Right cardiac atrium (tissue), 5 donors: ENCODE measurements at places on chromosomes 2 and 18.
A peak's percentile ranks its signal among the peaks of the same experiment; 100 is the strongest.

- no peak for DNase-seq
Measured at GRCh38 chr2:97005353-97005752, 19.0 kb upstream of the FAM178B start.

- DNase-seq: no peak
Measured at GRCh38 chr2:202642567-202642966, 7.8 kb downstream of the FAM117B start.

GRCh38 chr2:49225126-49225525 lies 70.8 kb upstream of the FSHR start:
- no peak for DNase-seq

- no peak for DNase-seq
Measured at GRCh38 chr2:218343591-218343990, 13.1 kb upstream of the CATIP start.

DNA sequence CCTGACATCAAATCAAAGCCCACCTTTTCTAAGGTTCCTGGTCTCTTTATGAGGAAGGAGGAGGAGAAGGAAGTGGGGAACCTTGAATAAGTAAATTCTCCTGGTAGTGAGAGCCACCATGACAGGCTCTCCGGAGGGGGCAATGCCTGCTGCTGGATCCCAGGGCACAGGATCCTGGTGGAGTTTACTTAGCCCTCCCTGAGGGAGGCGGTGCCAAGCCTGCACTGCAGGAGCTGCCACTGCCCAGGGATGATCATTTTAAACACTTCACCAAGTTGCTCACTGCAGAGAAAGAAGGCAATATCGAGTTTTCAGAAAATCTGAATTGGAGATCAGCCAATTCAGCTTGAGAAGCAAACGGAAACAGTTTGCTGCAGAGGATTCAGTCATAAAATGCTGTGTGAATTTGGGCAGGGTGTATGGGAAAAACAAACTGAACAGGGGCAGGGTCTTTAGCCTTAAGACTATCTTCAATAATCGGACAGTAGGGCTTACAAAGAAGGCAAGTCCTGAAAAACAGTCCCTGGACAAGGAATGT lies 200.7 kb downstream of the RAD51AP2 start:
- DNase-seq: no peak

DNA sequence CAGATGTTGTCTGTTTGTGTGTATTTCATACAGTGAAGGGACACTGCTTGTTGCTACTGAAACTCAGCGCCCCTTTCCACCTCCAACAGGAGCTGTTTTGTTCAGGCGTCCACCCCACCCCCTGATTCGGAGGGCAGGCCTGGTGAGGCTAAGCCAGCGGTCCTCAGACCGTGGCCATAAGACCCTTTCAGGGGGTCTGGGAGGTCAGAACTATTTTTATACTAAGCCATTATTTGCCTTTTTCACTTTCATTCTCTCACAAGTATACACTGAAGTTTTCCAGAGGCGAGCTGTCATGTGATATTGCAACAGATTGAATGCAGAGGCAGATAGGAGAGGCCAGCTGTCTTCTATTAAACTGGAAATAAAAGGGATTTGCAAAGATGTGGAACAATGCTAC lies 39.7 kb upstream of the IGFBP5 start:
- no peak for DNase-seq

DNA sequence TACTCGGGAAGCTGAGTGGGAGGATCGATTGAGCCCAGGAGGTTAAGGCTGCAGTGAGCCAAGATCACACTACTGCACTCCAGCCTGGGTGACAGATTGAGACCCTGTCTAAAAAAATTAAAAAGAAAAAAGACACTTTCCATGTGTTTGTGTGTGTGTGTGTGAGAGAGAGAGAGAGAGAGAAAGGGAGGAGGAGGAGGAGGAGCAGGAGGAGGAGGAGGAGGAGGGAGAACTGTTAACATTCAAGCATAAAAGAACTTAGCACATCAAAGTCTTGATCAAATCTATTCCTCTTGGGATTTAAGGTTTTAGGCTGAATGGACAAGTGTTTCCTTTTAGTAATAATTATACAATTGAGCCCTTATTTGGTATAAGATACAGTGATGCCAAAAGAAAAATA lies 75.5 kb downstream of the SPOPL start:
- no peak for DNase-seq

DNA sequence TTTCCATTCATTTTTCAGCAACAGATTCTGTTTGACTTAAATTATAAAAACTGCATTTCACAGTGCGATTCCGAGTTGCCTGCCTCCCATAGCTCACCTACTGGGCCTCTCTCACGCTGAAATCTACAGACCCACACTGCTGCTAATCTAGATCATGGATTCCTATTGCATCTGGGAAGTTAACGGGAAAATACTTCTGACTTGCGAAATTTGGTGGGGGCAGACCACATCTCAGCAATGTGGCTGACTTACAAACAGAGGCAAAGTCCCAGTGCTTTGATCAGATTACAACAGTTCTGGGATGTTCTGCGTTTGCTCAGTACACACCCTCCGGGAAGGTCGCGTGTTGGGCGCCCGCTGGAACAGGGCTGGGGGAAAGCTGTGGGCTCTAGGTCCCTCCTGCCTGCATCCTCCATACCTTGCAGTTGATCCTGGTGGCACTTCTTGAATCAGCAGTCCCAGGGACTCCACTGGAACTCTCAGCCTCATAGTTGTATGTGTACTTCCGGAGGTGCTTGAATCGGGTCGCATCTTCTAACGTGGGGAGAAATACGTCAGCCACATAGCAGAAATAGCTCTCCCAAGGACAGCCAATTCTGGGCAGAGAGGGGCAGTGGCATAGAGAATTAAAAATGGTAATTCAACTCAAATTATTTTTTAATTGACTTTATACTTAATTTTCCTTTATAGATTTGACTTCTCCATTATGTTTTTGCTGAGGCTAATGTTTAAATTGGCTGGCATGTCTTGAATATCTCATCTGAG lies 1.7 kb downstream of the APOB start:
- DNase-seq: peak; percentile 34

DNA sequence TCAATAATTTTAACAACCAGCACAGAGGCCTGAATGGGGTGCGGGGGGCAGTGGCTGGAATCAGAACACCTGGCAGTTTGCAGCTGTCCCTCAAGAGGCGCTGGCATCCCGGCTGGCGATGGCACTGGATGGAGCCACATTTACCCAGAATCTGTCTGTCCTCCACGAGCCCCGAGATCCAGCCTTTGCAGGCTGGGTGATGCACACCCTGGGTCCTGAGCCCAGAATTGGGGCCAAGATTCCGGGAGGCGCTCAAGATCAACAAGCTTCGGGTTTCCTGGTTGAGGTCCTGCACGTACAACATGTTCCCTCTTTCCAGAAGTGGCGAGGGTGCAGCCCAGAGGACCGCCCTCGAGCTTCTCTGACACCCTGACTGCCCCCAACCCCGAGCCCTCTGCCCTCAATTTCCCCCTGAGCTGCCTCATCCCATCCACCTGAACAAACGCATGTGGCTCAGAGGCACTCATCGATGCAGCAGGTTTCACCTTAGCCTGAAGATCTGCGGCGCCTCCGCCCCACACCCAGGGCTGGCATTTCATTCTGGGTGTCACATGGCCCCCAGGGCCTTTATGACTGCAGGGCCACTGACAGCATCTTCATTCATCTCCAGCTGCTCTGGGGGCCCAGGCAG lies 97.5 kb downstream of the TFCP2L1 start:
- DNase-seq: no peak

- DNase-seq: no peak
Measured at GRCh38 chr18:58608216-58608615, 20.7 kb downstream of the ALPK2 start.

- no peak for DNase-seq
Measured at GRCh38 chr2:168322325-168323007, 75.1 kb upstream of the STK39 start.

DNA sequence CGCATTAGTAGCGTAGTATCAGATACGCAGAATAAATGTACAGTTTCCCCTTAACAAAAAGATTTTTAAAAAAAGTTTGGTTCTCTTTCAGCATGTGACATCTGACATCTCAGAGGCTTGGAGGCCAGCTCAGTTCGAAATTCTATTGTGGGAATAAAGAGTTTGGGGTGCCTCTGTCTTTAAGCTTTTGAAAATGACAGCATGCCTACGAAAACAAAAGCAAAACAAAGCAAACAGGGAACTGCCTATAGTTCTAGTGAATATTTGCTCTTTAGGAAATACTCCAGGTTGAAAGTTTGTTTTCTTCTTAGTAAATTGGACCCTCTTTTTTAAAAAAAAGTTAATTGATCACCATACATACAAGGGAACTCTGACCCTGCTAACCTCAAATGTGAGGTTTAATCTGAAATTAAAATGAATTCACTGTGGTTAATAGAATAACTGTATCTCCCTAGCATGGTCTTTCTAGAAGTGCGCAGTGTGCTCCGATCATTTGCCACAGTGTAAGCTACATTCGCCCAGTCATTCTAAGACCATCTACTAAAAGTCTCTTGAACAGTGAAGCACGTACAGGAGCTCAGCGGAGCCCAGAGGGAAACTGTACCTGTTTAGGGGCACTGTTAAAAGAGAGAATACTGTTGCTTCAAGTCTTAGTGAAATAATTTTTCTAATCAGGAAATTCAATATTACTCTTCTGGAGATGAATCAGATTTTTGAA lies 347.0 kb upstream of the CDH2 start:
- no peak for DNase-seq

DNA sequence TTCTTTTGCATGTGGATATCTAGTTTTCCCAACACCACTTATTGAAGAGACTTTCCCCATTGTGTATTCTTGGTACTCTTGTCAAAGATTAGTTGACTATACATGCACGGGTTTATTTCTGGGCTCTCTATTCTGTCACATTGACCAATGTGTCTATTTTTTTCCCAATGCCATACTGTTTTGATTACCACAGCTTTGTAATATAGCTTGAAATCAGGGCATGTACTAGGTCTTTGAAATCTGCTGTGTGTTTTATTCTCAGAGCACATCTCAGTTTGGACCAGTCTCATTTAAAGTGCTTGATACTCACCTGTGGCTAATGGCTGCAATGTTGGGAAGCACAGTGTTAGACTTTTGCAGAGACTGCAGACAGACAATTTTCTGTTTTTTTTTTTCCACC lies 32.8 kb upstream of the IL36G start:
- no peak for DNase-seq

DNA sequence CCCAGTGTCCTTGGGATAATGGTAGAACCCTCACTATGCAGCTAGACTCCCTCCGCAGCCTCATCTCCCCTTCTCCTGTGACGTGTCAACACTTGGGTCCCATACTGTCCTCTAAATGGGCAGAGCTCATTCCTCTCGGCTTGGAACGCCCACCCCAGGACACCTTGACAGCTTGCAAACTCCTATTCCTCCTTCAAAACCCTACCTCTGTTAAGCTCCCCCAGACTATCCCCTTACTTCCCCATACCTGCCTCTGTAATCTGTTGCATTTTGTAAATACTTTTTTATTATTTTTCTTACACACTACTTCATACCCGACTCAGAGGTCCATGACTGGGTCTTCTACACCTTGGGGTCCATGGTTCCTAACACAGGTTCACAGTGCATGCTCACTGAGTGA lies 28.0 kb downstream of the STEAP3 start:
- DNase-seq: no peak

DNA sequence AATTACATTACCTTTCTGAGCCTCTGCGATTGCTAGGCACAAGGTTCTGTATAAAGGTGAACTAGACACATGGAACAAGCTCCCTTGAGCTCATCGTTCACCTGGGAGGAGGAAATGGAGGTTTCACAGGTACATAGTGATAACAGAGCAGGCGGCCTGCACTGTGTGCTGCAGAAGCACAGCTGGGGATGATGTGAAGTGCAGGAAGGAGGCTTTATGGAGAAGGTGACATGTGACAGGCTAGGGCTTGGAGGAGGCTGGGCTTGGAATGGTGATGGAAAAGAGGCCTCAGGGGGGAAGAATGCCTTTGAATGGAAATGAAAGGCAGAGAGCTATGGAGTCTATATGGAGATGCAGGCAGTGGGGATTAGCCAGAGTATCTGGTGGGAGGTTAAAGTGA lies 22.9 kb downstream of the MARCHF4 start:
- DNase-seq: no peak

DNA sequence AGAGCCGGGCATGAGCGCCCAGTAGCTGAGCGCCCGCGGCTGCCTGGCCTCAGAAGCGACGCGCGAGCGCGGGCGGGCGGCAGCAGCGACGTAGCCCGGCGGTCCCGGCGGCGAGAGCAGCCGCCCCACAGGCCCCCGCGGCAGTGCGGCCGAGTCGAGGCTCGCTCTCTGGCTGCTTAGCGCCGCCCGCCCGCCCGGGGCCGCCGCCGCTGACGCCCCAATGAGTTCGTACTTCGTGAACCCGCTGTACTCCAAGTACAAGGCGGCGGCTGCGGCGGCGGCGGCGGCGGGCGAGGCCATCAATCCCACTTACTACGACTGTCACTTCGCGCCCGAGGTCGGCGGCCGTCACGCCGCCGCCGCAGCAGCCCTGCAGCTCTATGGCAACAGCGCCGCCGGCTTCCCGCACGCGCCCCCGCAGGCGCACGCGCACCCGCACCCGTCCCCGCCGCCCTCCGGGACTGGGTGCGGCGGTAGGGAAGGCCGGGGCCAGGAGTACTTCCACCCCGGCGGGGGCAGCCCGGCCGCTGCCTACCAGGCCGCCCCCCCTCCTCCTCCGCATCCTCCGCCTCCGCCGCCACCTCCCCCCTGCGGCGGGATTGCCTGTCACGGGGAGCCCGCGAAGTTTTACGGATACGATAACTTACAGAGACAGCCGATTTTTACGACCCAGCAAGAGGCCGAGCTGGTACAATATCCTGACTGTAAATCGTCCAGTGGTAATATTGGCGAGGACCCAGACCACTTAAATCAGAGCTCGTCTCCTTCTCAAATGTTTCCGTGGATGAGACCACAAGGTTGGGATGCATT lies 847 bp downstream of the HOXD8 start:
- no peak for DNase-seq

DNA sequence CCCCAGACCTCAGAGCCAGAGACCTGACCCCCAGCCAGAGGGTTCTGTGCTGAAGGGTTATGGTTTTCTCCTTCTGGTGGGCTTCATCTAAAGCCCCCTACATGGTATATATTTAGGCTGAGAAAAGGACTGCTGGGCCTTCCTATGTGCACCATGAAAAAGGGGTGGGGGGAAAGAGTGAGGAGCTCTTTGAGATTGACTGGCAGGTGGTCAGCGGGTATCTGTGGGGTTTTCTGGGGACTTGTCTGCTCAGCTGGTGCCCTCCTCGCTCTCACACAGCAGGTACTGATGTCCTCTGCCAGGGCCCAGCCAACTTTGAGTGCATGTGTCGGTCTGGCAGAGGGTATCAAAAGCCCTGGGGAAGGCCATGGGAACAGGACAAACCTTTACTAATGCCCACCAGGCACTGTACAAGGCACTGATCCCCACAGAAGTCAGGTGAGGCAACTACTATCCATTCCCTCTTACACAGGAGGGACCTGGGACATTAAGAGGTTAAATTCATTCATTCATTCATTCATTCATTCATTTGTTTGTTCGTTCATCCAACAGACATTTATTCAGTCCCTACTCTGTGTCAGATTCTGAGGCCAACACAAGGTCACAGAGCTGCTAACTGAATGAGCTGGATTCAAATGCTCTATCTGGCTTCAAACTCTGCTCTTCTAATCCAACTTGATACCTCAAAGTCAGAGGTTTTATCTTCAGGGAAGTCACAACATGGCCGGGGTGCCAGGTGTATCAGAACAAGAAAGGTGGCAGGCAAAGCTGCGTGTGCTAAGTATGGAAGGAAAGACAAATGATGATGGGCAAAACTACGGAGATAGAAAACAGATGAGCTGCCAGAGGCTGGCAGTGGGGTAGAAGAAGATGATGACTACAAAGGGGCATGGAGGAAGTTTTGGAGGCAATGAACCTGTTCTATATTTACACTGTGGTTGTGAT lies 44.6 kb downstream of the REEP1 start:
- no peak for DNase-seq
